Activated T-cell treated with anti-CD3 and anti-CD28 coated beads, Interleukin-2, amount 50 U/mL, for 72 hours (primary cell): ENCODE measurements at places on chromosomes 7 and 10.
A peak's percentile ranks its signal among the peaks of the same experiment; 100 is the strongest.

DNA sequence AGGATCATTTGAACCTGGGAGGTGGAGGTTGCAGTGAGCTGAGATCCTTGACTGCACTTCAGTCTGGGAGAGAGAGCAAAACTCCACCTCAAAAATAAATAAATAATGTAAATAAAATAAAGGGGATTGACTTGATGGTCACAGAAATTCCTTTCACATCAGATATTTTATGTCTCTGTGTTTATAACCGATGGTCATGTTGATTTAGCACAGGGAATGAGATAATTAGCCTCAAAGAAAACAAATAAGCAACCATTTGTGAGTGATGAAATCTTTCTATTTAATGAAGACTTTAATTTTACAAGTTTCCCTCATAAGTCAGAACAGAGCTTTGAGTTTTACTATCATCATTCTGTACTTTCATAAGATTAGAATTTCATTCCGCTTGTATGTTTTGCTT lies 64.8 kb upstream of the NUPR2 start:
- no peak for DNase-seq
- no peak overlapping the region for H3K4me3 ChIP-seq
- no peak overlapping the region for H3K27ac ChIP-seq

DNA sequence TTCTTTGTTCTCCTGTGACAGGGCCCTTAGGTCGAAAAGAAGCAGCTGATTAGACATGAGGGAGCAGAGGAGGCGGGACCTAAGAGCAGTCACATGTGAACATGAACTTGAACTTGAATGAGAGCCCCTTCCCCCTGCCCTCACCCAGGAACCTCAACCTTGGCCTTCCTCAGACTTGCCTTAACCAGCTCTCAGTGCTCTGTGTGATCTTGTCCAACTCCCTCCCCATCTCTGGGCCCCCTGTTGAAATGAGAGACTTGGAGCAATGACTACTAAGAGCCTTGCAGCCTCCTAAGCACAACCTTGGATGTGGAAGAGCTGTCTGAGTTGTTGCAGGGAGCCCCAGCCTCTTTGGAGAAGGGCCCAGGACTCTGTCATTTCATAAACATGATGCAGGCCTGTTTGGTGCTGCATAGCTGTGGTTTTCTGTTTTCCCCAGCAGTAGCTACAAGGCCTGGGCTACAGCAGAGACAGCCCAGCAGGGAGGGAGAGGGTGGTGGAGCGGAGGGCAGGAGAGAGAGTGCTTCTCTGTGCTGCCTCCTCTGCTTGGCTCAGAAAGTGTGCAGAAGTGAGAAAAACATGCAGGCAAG lies 123.9 kb upstream of the ZMIZ1 start:
- H3K27ac ChIP-seq, result no peak overlapping the region
- no peak for DNase-seq
- H3K27me3 ChIP-seq, result no peaks in the 10 kb centered on the region
- H3K36me3 ChIP-seq, result no peaks in the 10 kb centered on the region
- H3K4me3 ChIP-seq, result no peak overlapping the region

GRCh38 chr10:121753726-121754476 lies 155.7 kb upstream of the FGFR2 start:
- H3K4me1 ChIP-seq, result peaks cover 20% of the 10 kb centered on the region
- H3K4me3 ChIP-seq, result peak overlapping the region; percentile 77
- H3K36me3 ChIP-seq, result peaks cover 40% of the 10 kb centered on the region
- H3K27me3 ChIP-seq, result no peaks in the 10 kb centered on the region
- peak; percentile 17 for DNase-seq

GRCh38 chr10:29315814-29316213 lies 26.9 kb downstream of the LYZL1 start:
- H3K27ac ChIP-seq, result no peak overlapping the region
- H3K4me1 ChIP-seq, result peaks cover 13% of the 10 kb centered on the region
- H3K4me3 ChIP-seq, result no peak overlapping the region
- no peaks in the 10 kb centered on the region for H3K36me3 ChIP-seq

- H3K36me3 ChIP-seq, result peaks cover 25% of the 10 kb centered on the region
- peaks cover 62% of the 10 kb centered on the region for H3K4me1 ChIP-seq
- no peak for DNase-seq
- H3K27me3 ChIP-seq, result peaks cover 25% of the 10 kb centered on the region
Observed at GRCh38 chr7:155191901-155192478, 105.7 kb upstream of the INSIG1 start.

- no peaks in the 10 kb centered on the region for H3K27me3 ChIP-seq
- H3K27ac ChIP-seq, result no peak overlapping the region
- peaks cover 5% of the 10 kb centered on the region for H3K4me1 ChIP-seq
- no peaks in the 10 kb centered on the region for H3K36me3 ChIP-seq
- no peak for DNase-seq
Observed at GRCh38 chr7:4631380-4632179, 50.5 kb upstream of the FOXK1 start.

- no peaks in the 10 kb centered on the region for H3K36me3 ChIP-seq
- H3K4me1 ChIP-seq, result no peaks in the 10 kb centered on the region
- no peak for DNase-seq
Observed at GRCh38 chr7:113831556-113831955, 87.3 kb downstream of the PPP1R3A start.

GRCh38 chr10:71234004-71234894 lies 21.9 kb downstream of the UNC5B start:
- H3K36me3 ChIP-seq, result no peaks in the 10 kb centered on the region
- no peak overlapping the region for H3K27ac ChIP-seq
- no peak for DNase-seq

GRCh38 chr10:124306922-124307371 lies 111.8 kb downstream of the OAT start:
- H3K4me3 ChIP-seq, result no peak overlapping the region
- no peaks in the 10 kb centered on the region for H3K27me3 ChIP-seq
- no peak overlapping the region for H3K27ac ChIP-seq
- H3K4me1 ChIP-seq, result no peaks in the 10 kb centered on the region

DNA sequence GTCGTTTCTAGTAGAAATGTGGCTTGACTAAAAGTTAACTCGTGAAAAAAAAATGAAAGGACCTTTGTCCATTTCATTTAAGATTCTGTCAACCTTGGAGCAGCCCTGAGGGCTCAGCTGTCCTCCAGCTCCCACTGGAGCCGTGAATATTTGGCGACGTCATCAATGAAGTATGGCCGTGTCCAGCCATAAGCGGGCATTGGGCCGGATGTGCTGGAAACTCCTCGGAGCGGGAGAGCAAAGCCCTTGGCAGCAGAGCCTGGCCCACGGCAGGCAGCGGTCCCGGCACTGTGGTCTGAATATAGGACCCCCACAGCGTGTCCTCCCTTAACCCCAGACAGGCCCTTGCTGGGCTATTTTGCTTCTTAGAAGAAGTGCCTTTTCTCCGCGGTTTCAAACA lies 50.0 kb downstream of the JAKMIP3 start:
- H3K4me3 ChIP-seq, result no peak overlapping the region
- H3K27ac ChIP-seq, result no peak overlapping the region
- no peaks in the 10 kb centered on the region for H3K36me3 ChIP-seq
- no peaks in the 10 kb centered on the region for H3K27me3 ChIP-seq
- no peaks in the 10 kb centered on the region for H3K4me1 ChIP-seq
- no peak for DNase-seq

DNA sequence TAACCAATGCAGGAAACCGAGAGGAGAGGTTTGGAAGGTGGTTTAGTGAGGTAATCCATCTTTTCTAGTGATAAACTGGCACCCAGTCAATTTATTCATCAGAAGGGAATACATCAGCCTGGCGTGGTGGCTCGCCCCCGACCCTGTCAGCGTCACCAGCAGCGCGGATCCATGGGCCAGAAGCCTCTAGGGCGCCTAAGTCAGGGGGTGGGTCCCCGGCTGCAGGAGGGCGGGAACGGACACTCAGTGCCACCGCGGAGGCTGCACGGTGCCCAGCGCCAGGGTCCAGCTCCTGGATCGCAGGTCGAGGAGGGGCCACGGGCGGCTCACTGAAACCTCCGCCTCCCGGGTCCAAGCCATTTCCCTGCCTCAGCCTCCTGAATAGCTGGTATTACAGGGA lies 866 bp upstream of the ANKRD30A start:
- H3K4me1 ChIP-seq, result no peaks in the 10 kb centered on the region
- no peaks in the 10 kb centered on the region for H3K27me3 ChIP-seq
- peaks cover 1% of the 10 kb centered on the region for H3K36me3 ChIP-seq
- DNase-seq, result no peak

- H3K4me1 ChIP-seq, result peaks cover 17% of the 10 kb centered on the region
- DNase-seq, result no peak
- H3K36me3 ChIP-seq, result no peaks in the 10 kb centered on the region
- H3K4me3 ChIP-seq, result no peak overlapping the region
- peaks cover 15% of the 10 kb centered on the region for H3K27me3 ChIP-seq
Observed at GRCh38 chr7:5574770-5575269, 151.2 kb upstream of the TNRC18 start.

DNA sequence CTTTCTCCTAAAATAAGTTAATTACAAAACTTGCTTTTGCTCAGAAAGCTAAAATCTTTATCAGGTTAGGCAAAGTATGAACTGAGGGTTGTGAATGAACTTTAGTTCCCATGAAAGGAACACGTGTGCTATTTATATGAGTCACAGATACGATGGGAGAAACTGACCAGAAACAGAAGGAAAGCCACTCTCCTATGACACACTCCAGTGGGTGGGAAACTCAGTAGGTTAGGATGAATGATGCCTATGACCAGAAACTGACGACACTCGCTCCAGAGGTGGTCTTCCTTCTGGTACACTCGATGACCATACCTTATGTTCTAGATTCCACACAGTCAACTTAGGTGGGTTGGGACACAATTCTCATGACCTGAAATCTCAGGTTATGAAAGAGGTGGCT lies 215.7 kb upstream of the INHBA start:
- H3K27me3 ChIP-seq, result peaks cover 42% of the 10 kb centered on the region
- H3K4me3 ChIP-seq, result no peak overlapping the region
- no peak overlapping the region for H3K27ac ChIP-seq
- no peak for DNase-seq
- no peaks in the 10 kb centered on the region for H3K36me3 ChIP-seq

DNA sequence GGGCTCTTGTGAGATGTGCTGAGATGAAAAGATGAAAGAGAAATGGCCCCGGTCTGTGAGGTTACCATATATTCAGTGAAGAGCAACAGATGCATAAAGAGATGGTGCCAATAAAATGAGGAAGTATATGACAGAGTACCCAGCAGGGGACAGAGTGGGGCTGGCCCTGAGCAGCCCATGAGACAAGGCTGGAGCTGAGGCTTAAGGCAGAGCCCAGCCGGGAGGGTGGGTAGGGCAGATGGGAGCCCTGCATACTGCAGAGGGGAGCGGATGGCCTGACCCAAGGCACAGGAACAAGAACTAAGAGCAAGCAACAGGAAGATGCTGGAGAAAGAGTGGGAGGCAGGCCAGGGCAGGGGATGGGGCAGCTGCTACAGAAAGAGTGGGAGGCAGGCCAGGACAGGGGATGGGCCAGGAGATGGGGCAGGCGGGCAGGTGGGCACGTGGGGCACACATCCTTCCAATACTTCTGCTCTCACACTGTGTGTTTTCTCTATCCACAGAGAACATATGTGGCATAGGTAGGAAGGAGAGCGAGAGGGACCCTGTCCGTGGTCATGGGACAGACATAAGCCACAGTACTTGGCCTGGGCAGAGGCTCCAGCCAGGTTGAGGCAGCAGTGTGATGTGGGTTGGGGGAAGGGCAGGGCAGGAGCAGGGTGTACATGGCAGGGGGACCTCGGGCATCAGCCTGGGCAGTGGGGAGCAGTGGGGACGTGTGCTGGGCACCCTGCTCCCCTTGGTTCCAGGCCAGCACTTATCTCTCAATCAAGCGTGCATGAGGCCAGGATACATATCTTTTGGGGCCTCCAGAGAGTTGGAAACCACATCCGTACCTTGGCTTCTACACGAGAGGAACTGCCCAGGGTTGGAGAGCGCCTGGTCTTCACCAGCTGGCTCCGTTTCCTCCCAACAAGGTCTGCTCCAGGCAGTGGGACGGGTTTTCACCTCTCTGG lies 91.6 kb upstream of the IKZF1 start:
- no peaks in the 10 kb centered on the region for H3K27me3 ChIP-seq
- DNase-seq, result peak; percentile 36
- H3K36me3 ChIP-seq, result no peaks in the 10 kb centered on the region
- H3K27ac ChIP-seq, result peak overlapping the region; percentile 49
- H3K4me1 ChIP-seq, result peaks cover 100% of the 10 kb centered on the region

DNA sequence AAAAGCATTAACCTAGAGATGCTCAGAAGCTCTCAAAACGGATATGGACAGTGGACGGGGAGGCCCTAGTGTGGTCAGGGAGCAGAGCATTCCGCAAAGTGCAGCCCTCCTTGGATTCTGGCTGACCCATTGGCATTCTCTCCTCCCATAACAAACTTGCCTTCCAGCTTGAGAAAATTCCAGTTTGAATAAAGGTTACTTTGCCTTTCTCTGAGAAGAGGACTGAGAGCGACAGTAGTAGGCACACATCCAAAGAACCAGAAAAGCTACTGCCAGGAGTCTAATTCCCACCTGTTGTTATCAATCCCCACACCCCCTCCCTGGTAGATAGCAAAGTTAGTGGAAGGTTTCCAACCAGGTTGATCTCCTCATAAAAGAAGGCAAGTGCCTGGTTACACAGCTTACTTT lies 84.7 kb upstream of the TRIL start:
- DNase-seq, result no peak
- H3K4me1 ChIP-seq, result no peaks in the 10 kb centered on the region
- no peak overlapping the region for H3K27ac ChIP-seq
- H3K4me3 ChIP-seq, result no peak overlapping the region
- peaks cover 16% of the 10 kb centered on the region for H3K27me3 ChIP-seq
- H3K36me3 ChIP-seq, result no peaks in the 10 kb centered on the region

DNA sequence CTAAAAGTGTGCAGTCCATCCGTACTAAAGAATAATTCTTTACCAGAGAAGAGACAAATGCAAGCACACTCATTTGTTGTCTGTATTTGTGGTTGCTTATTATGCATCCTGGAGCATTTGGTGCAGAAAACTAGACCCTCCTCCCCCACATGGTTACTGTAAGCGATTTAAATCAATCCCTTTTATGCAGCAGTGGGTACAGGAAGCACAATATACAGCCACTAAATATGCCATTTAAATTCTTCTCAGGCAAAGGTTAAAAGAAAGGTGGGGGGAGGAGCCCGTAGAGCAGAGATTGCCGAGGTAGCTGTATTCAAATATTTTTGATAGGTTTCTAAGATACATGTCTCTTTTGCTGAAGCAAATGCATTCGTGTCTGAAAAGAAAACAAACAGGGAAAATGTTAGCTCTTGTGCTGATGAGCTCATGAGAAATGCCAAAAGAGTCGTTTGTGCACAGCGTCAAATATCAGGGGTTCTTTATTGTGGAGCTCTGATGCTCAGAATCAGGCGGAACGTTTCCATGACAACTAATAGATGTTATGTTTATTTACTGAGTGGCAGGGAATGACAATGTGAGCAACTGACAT lies 131.3 kb upstream of the NPVF start:
- peaks cover under 1% of the 10 kb centered on the region for H3K4me1 ChIP-seq
- H3K36me3 ChIP-seq, result no peaks in the 10 kb centered on the region
- no peak overlapping the region for H3K27ac ChIP-seq
- no peaks in the 10 kb centered on the region for H3K27me3 ChIP-seq
- no peak for DNase-seq
- H3K4me3 ChIP-seq, result no peak overlapping the region

- H3K4me1 ChIP-seq, result peaks cover 48% of the 10 kb centered on the region
- H3K27ac ChIP-seq, result peak overlapping the region; percentile 97
- H3K27me3 ChIP-seq, result no peaks in the 10 kb centered on the region
- H3K36me3 ChIP-seq, result peaks cover 3% of the 10 kb centered on the region
Observed at GRCh38 chr7:150620617-150621371, 11.4 kb downstream of the GIMAP6 start.
